ENCODE measurements at places on chromosomes 4 and X.
A peak's percentile ranks its signal among the peaks of the same experiment; 100 is the strongest.

GRCh38 chrX:106588801-106589200 is 23.0 kb upstream of the RADX start:
- DNase-seq = no peak

- peak; percentile 70 for DNase-seq
Observed at GRCh38 chr4:15888515-15888914, 50.0 kb downstream of the FGFBP1 start.

- no peak for DNase-seq
Observed at GRCh38 chrX:97895751-97896150, 1012.0 kb downstream of the RPA4 start.

- no peak for DNase-seq
Observed at GRCh38 chr4:127518046-127518445, 114.7 kb upstream of the INTU start.

GRCh38 chr4:48033825-48034413 is 17.3 kb downstream of the NIPAL1 start:
- peak; percentile 54 for DNase-seq

DNA sequence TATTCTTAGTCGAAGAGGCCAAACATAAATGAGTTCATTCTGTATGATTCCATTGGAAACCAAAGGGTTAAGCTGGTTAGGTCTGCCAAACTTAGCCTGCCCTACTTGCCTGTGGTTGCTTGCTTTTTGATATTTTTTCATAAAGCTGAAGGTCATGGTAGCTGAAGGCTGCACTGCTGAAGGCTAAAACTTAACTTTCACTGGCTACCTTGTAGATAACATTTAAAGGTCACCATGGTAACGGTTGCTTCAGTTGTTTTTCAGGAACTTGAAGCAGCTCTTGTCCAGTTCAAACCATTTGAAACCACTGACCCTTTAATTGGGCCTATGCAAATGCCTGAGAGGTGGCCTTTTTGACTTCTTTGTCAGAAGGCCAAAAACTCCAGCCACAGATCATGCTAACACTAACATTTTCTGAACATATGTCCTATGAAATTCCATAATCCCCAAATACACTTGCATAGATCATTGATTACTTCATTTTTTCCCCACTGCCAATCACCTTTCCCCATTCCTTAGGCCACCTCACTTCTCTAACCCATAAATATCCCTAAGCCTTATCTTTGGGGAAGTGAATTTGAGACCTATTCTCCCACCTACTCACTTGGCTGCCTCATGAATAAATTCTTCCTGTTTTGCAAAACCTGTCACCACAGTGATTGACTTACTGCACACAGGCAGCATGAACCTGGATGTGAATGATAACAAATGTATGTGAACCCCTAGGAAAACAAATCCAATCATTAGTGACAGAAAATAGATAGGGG is 10.7 kb upstream of the SMIM10L2A start:
- DNase-seq = peak; percentile 25
